Activated T-helper 2 cell treated with anti-CD3 and anti-CD28 coated beads, Interferon-gamma antibody, Interleukin-2, Interleukin-4, amounts not matched to agents 10 μg/mL and 5 μg/mL and 100 μg/mL, durations not matched to agents 14 hours and 24 hours and 36 hours (primary cell): ENCODE measurements at places on chromosomes 6 and 20. TPM values are rescaled to one million over a fixed set of nuclear protein-coding genes. Genes with fewer than 3 reads are reported as not detected.

HLA-C gene
- 895 and 906 TPM in 2 replicates for total RNA-seq

PRPH2 gene
- total RNA-seq = not detected in 2 replicates

ZSCAN12 gene
- total RNA-seq = 5.3 and 5.7 TPM in 2 replicates

DNA sequence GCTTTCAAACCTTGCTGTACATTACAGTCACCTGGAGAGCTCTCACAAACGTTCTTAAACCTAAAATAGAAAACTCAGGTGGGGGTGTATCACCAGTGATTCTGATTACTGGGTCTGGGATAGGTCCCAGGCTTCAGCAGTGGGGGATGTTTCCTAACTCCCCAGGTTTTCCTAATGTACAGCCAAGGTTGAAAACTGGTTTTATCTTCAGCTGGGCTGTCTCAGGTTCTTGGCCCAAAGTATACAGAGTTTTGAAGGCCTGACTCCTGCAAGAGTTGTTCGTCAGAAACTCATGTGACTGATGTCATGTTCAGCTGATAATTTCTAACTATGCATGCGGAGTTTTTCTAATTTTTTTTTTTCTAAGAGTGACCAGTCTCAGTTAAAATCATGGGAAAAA is 9.8 kb downstream of the SYCP2L start:
- DNase-seq = no peak

- no peak for DNase-seq
Measured at GRCh38 chr6:89221971-89222711, 5.0 kb upstream of the GABRR1 start.

DNA sequence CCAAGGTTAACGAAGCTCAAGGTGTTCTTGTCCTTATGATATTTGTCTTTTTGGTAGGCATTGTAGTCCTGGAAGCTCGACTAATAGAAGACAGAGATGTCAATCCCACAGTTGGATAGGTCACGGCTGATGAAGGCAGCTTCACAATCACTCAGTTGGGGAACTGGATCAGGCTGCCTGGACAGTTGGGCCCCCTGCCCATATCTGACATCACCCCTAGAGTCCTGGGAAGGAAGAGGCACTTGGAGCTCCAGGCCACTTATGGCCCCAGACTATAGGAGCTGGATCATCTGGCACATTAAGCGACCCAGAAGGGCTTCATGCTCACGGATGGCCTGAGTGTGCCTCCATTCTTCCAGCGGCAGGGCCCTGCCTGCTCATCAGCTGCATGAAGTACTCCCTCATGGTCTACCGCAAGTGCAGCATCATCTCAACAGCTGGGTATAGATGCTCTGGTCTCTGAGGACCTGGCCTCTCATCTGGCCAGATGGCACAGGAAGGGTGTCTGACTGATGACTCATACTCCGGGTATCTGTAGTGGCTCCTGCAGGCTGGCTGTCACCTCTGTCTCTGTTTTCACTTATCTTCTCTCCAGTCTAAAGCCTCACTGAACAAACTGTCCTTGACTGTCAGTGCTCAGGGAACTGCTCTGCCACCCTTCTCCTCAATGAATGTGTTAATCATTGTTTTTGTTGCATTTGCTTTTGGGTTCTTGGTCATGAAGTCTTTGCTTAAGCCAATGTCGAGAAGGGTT is 29.2 kb upstream of the SSR1 start:
- DNase-seq = no peak

- no peak for DNase-seq
Measured at GRCh38 chr6:38234934-38235682, 404.6 kb downstream of the BTBD9 start.

GRCh38 chr6:144248476-144249301 is 36.4 kb upstream of the UTRN start:
- no peak for DNase-seq

GRCh38 chr6:133062696-133063306 is 178.4 kb upstream of the EYA4 start:
- DNase-seq = no peak
